Lung (tissue), 17 donors: ENCODE measurements at places on chromosomes 7 and 10. TPM values are rescaled to one million over a fixed set of nuclear protein-coding genes. Genes with fewer than 3 reads are reported as not detected.

DDIT4 gene
- 155 TPM for total RNA-seq

DNA sequence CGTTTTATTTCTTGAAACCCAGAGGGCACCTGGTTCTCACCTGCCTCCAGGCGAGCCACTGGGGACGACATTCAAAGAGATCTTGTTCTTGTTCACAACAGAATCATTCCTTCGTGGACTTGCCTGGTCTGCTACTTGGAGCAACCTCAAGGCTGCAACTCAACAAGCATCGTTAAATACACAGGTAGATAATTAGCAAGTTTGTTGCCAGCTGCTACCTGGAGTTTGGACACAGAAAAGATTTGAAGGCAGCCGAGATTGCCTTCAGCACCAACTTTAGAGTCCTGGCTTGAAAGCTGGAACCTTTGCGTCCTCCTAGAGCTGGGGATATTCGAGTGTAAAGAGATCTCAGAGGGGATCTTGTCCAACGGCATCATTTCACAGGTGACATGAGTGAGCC is 89.6 kb upstream of the C7orf33 start:
- DNase-seq, result no peak

AZGP1 gene
- total RNA-seq, result 4.1 TPM

DNA sequence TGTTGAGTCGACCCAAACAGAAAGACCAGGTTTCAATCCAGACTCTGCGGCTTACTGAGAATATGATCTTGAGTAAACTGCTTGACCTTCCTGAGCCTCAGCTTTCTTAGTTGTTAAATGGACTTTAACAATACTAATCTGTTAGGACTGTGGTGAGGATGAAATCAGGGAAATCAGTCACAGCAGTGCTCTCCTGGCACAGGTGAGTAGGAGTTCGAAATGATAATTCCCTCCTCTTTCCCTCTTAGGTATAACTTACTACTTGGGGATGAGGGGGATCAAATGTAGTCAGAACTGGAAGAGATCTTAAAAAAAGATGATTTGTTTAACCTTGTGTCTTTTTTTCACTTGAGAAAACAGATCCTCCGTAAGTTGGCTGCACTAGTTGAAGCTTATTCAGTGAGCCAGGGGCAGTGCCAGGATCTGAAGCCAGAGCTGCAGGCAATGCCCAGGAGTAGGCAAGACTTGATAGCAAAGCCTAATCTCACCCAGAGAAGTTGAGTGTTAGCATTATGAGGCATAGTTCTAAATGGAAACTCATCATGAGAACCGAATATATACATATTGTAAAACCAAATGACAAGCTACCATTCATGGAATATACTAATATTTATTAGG is 1.8 kb upstream of the MAGI2 start:
- peak; percentile 4 for DNase-seq

GRCh38 chr10:59878289-59878688 is 28.1 kb downstream of the CCDC6 start:
- no peak for DNase-seq

DNA sequence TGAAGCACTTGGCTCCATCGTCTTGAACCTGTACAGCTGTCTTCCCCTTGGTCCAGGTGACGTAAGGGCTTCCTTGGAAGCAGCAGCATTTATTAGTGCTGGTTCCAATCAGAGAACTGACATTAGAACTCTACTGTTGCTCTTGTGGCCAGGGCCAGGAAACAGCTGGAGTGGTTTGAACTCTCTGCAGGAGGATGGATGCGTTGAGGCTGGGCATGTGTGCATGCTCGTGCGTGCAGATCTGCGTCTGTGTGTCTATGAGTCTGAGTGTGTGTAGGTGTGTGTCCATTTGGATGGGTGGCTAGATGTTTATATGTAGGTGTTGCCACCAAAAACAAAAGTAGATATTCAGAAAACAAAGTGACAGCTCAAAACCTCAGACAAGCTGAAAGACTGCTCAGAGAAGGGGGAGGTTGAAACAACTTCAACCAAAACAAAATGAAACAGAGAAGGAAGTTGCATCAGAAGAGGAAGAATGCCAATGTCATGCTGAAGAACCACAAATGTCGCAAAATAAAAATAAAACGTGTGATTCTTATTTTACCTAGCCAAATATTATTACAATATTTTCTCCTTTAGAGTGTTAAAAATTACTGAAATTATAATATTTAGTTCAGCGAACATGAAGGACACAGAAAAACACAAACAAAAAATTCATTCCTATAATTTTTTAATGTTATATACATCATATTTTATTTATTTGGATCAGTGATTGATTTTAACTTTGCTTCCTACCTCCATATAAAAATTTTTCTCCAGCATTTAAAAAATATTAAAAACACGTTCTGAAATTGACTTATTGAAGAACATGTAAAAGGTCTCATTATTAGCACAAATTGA is 96.1 kb upstream of the MKLN1 start:
- DNase-seq, result peak; percentile 17

GRCh38 chr7:78124216-78124615 is 325.6 kb downstream of the PHTF2 start:
- no peak for DNase-seq

DNA sequence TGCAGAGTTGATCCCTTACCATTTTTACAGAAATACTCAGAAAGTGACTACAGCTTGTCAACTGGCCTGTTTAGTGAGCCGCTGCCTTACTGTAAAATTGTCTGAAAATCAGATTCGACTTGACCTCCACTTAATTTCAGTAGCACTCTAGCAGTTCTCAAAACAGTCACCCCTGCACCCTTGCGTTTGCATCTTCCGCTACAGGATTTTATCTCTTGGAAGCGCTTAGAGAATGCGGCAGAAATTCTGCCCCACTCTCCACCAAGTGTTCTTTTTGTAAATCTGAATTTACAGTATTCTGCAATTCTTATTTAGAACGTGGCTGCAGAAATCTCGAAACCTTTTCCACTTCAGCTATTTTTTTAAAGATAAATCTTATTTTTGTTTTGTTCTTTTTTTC is 1.9 kb upstream of the TWIST1 start:
- DNase-seq, result no peak

DNA sequence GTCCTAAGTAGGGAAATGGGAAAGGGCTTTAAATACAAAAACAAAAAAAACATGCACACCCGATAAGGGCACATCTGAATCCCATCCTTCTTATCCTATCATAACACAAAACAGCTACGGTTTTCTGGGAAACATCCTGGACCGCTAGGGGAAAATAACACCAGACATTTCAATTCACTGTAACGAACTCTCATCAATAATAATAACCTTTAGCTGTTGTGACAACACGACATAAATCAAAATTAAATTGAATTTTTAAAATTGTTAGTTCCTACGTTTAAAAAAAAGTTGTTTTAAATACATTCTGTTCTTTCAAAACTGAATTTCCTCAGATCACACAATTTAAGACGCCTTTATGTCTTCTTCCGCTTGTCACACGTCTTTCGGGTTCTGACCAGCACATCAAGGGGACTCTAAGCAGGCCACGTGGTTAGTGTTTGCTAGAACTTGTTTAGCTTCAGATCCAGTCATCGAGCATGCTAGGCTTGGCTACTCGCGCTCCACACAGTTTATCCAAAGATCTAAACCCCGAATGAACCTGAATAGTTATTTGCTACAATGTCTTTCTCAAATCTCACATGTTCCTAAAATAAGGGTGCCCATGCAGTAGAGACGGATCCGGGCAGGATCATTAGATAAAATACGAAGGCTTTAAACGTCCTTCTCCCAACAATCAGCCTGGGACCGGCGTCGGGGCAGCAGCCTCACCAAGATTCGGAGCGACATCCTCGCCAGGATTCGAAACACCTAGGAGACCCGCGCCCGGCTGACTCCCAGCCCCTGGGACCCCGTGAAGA is 839 bp downstream of the IKZF5 start:
- peak; percentile 48 for DNase-seq

GRCh38 chr10:119344381-119344780 is 137.0 kb downstream of the GRK5 start:
- DNase-seq, result no peak

GRCh38 chr7:91837397-91838070 is 43.0 kb downstream of the MTERF1 start:
- peak; percentile 10 for DNase-seq

A1CF gene
- total RNA-seq, result 0.06 TPM

GRCh38 chr7:1010226-1010625 is 27.2 kb downstream of the CYP2W1 start:
- no peak for DNase-seq

HOXA1 gene
- total RNA-seq, result 0.37 TPM

GRCh38 chr7:24972991-24973390 is 7.0 kb downstream of the OSBPL3 start:
- no peak for DNase-seq

DNA sequence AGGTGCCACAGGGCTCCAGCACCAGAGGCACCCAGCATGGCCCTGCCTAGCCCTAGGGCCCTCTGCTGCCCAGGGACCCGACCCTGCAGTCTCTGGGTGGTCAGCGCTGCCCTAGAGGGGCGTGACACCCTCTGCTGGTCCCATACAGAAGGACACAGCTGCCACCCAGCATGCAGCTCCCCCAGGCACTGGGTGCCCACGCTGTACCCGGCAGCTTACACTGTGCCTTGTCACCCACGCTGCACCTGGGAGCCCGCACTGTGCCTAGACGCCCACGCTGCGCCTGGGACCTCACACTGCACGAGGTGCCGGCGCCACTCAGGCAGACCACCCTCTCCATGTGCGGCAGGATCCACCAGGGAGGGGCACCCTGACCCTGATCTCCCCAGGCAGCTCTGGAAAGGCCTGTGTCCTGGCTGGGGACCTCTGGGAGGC is 55.2 kb downstream of the PWWP2B start:
- no peak for DNase-seq

GRCh38 chr7:156903232-156903909 is 10.4 kb upstream of the LMBR1 start:
- DNase-seq, result peak; percentile 66

CNOT4 gene
- total RNA-seq, result 16.2 TPM

- no peak for DNase-seq
These were observed 15.4 kb downstream of the AHCYL2 start for GRCh38 chr7:129240119-129240820.

NKX6-2 gene
- total RNA-seq, result not detected

KIFBP gene
- 21.3 TPM for total RNA-seq

GRCh38 chr7:25820432-25821040 is 331.5 kb upstream of the NFE2L3 start:
- DNase-seq, result no peak

ADGRA1 gene
- 1.3 TPM for total RNA-seq

DNA sequence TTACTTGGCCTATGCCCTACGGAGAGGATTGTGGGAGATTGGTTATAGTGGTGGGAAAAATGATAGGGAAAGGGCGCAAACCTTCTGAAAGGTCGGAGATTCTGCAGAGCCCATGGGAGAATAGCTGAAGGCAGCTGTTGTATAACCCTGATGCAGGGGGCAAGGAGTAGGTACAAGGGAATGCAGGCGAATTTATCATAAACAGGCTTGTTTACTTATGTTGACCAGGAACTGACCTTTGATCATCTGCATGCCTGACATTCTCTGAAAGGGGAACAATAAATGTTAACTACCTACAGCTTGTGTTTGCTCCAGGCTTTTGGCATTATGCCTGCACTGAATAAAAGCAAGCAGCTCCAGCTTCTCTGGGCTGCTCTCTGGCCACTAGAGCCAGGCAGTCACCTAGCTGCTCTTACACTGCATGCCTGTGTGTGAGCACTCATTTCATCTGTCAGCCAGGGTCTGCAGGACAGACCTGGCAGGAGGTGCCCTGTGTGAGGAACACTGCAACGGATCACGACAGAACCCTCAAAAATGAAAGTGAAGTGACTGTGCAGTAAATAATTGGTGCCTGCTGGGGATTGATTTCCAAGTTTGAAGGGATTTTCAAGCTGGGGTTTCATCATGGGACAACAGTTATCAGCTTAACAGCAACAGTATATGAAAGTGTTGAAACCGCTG is 31.1 kb upstream of the ABCA13 start:
- no peak for DNase-seq

DNA sequence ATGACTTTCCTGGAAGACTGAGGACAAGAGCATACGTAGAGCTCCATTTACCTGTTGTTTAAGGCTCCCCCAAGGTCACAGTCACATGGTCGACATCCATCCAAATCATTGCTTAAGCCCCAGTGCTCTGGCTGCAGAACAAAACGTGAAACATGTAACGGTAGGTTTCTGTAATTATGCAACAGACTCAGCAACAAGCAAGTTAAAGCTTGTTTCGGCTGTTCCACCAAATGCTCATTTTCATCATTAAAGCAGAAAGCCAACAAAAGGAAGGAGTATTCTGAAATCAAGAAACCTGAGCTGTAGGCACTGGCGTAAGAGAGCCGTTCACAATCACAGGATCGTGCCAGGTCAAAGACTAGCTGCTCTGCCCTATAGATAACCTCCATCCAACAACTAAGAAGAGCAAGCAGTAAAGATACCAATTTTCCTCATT is 30.0 kb downstream of the LAMB1 start:
- DNase-seq, result no peak

DNA sequence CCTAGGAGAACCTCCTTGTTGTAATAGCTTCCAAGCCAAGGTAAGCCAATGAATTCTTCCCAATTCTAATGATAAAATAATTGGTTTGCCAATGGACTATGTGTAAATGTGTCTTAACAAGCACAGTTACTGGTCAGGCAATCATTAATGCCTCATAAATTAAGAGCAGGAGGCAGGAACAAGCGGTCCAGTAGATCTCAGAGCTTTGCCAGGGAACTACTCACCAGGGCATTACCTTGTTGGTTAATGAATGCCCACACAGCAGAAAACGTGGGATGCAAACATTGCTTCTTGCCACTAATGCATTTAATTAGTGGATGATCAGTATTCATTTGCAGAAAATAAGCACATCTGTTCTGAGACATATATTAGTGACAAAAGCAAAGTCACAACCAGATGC is 26.7 kb upstream of the ZNF800 start:
- DNase-seq, result no peak

DNA sequence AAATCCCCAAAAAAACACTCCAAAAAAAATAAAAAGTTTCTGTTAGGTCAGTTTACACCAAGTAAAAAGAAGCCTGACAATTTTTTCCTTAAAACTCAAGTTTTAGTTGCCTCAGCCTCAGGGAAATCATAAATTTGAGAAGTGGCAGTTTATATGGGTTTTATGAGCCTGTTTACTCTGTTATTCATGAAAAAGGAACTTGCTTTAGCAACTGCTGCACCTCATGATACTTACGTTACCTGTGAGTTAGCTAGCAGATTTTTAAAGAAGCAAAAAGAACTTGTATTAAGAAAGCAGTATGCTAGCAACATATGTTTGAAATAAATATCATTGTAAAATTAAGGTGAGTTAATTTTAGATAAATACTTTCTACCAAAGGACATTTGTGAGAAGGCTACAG is 1264.5 kb upstream of the PHF14 start:
- no peak for DNase-seq

HOXA4 gene
- 2.7 TPM for total RNA-seq

GRCh38 chr10:83229991-83230390 is 909.3 kb upstream of the GHITM start:
- DNase-seq, result no peak
